Psoas muscle (tissue), 8 donors: ENCODE measurements at places on chromosomes 2 and 18. TPM values are rescaled to one million over a fixed set of nuclear protein-coding genes. Genes with fewer than 3 reads are reported as not detected.
A peak's percentile ranks its signal among the peaks of the same experiment; 100 is the strongest.

The HRH4 gene
- total RNA-seq, result 0.10 TPM

The CGREF1 gene
- total RNA-seq, result 4.8 TPM

The CRACDL gene
- 1.6 TPM for total RNA-seq

The CD28 gene
- 0.42 TPM for total RNA-seq

The GALR1 gene
- not detected for total RNA-seq

The INPP5D gene
- total RNA-seq, result 2.8 TPM

The SOS1 gene
- total RNA-seq, result 35.7 TPM

The PCGF1 gene
- total RNA-seq, result 32.0 TPM

The SERPINB7 gene
- total RNA-seq, result not detected

The APLF gene
- total RNA-seq, result 2.8 TPM

The HOXD13 gene
- total RNA-seq, result not detected

The ALPI gene
- not detected for total RNA-seq

The PJVK gene
- total RNA-seq, result 1.5 TPM

The CD8A gene
- 0.81 TPM for total RNA-seq

The RAX gene
- not detected for total RNA-seq

The RIT2 gene
- total RNA-seq, result not detected

The KHK gene
- 2.5 TPM for total RNA-seq

The UGT1A3 gene
- not detected for total RNA-seq

The CNDP1 gene
- total RNA-seq, result not detected

The TMEM198 gene
- total RNA-seq, result 1.8 TPM

DNA sequence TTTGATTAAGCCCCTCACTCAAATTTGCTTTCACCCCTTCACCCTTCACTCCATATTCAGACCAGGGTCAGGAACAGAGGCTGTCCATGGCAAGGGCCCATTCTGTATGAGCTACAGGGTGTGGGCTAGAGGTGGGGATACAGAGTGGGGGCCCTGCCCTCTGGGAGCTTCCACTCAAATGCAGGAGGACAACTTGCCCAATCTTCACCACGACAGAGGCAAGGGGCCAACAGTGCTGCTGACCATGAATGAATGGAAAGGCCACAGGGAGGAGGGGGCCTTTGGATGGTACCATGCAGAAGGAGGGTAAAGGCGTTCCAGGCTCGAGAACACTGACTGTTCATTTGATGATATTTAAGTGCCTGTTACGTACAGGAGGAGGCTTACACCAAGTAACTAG, 22.8 kb downstream of the ADRA2B start:
- no peak for DNase-seq
- H3K36me3 ChIP-seq, result no peaks in the 10 kb centered on the region
- H3K27me3 ChIP-seq, result no peaks in the 10 kb centered on the region
- no peak overlapping the region for H3K27ac ChIP-seq
- peaks cover under 1% of the 10 kb centered on the region for H3K4me1 ChIP-seq

- no peak overlapping the region for H3K27ac ChIP-seq
- no peaks in the 10 kb centered on the region for H3K36me3 ChIP-seq
- H3K4me1 ChIP-seq, result no peaks in the 10 kb centered on the region
- H3K27me3 ChIP-seq, result no peaks in the 10 kb centered on the region
- no peak overlapping the region for H3K4me3 ChIP-seq
- no peak for DNase-seq
These were observed 6.4 kb upstream of the CLEC4F start for GRCh38 chr2:70826696-70827350.

DNA sequence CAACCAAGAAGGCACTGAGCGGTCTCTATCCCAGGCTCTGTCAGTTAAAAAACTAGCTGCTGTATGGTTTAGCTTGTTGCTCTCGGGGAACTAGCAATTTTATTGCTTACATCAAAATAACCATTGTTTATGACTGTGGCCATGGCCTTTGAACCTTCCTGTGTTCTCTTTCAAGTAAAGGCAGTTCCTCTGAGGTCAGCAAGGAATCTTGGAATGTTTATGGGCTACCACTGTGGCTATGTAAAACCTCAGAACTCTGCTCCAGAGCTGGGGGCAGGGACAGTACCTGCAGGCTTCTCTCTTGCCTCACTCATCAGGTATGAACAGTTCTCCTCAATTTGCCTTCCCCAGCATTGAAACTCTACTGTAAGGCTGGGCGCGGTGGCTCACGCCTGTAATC, 416.0 kb upstream of the NETO1 start:
- no peaks in the 10 kb centered on the region for H3K4me1 ChIP-seq
- H3K4me3 ChIP-seq, result no peak overlapping the region
- no peak overlapping the region for H3K27ac ChIP-seq
- no peaks in the 10 kb centered on the region for H3K36me3 ChIP-seq

- peaks cover 83% of the 10 kb centered on the region for H3K36me3 ChIP-seq
- no peaks in the 10 kb centered on the region for H3K27me3 ChIP-seq
These were observed 50.2 kb downstream of the TTC21B start for GRCh38 chr2:165903406-165903805.

DNA sequence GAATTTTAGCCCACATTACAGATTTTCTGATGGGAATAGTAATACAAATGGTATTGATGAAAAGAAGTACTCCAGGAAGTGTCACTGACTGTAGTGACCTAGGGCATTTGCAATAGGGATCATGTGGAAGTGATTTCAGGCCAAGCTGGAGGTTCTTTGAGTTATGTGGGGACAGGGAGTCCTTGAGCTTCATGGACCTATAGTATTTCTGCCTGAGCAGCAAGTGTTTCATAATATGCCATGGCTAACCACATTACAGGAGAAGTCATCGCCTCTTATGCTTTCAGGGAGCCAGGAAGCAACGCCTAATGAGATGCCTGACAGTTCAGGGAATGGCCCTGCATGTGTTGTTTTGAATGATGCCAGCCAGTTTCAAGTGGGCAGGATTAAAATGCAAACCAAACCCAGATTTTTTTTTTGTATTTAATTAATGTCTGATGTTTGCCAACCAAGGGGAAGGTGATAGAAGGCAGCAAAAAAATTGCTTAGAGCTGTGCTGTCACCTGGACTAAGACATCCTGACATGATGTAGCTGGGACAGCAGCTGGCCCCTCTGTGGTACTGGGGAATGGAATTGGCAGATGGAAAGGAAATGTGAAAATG, 109.5 kb downstream of the RAPGEF4 start:
- H3K4me3 ChIP-seq, result no peak overlapping the region
- no peak for DNase-seq
- H3K4me1 ChIP-seq, result no peaks in the 10 kb centered on the region
- no peak overlapping the region for H3K27ac ChIP-seq
- H3K36me3 ChIP-seq, result no peaks in the 10 kb centered on the region

DNA sequence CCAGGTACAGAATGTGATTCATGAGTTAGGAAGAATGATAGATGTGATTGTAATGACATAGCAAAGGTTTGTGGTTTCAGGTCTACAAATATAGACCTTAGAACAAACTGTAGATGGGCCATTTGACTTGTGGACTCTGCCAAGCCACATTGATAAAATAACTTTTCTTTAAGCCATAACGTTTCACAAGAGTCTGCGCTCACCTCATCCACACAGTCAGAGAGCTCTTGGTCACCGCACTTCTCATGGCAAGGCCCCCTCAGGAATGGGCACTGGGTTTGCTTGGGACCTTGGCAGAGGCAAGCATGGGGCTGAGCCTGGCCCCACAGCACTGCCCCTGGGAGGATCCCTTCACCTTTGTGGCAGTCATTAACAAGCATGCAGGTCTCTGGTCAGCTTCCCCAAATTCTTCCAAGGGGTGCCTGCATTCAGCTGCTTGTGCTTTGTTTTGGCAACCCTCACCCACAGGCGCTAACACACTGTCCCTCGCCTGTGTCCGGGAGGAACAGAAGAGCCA, 14.0 kb downstream of the ARMC9 start:
- H3K36me3 ChIP-seq, result no peaks in the 10 kb centered on the region
- H3K27me3 ChIP-seq, result no peaks in the 10 kb centered on the region
- no peak overlapping the region for H3K4me3 ChIP-seq
- DNase-seq, result no peak
- H3K4me1 ChIP-seq, result peaks cover 20% of the 10 kb centered on the region

DNA sequence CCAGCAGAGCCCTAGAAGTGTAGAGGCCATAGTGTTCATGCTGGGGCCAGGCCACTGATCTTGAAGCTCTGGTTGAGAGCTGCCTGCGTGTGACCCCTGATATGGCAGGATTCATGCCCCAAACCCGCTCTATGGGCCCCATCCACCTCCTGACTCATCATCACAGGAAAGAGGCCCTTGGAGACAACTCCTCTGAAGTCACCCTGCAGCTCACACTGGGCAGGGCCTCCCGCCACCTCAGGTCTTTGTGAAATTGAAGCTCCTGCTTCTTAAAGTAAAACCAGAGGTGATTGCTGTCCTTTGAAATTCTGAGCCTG, 12.0 kb upstream of the TUBB6 start:
- H3K27ac ChIP-seq, result no peak overlapping the region
- peaks cover 3% of the 10 kb centered on the region for H3K27me3 ChIP-seq
- no peaks in the 10 kb centered on the region for H3K36me3 ChIP-seq
- H3K4me1 ChIP-seq, result no peaks in the 10 kb centered on the region
- no peak for DNase-seq
- H3K4me3 ChIP-seq, result no peak overlapping the region

- peaks cover 4% of the 10 kb centered on the region for H3K4me1 ChIP-seq
- H3K27me3 ChIP-seq, result no peaks in the 10 kb centered on the region
- DNase-seq, result no peak
- no peak overlapping the region for H3K4me3 ChIP-seq
- peak overlapping the region; percentile 11 for H3K27ac ChIP-seq
These were observed 149.4 kb upstream of the SLC1A4 start for GRCh38 chr2:64839844-64840243.

GRCh38 chr2:216596980-216597509, 36.2 kb upstream of the IGFBP2 start:
- H3K27ac ChIP-seq, result no peak overlapping the region
- no peaks in the 10 kb centered on the region for H3K36me3 ChIP-seq
- H3K4me1 ChIP-seq, result peaks cover 16% of the 10 kb centered on the region
- H3K27me3 ChIP-seq, result no peaks in the 10 kb centered on the region

DNA sequence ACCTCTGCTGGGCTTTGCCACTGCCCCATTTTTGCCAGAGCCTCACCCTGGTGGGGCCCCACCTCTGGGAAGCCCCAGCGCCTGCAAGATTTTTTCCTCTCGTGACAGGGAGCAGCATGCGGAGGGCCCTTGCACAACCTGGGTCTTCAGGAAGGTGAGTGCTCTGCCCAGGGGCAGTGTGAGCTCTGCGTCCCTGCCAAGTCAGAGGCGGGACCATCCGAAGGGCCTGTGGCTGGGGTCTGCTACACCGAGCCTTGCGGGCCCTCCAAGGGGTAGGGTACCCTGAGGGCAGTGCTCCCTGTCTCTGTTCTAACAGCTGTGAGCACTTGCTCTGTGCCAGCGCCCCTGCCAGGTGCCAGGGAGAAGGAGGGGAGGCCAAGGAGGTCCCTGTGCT, 5.8 kb upstream of the ODC1 start:
- H3K27ac ChIP-seq, result no peak overlapping the region
- no peak overlapping the region for H3K4me3 ChIP-seq
- no peak for DNase-seq
- H3K4me1 ChIP-seq, result peaks cover 24% of the 10 kb centered on the region
- H3K27me3 ChIP-seq, result no peaks in the 10 kb centered on the region

DNA sequence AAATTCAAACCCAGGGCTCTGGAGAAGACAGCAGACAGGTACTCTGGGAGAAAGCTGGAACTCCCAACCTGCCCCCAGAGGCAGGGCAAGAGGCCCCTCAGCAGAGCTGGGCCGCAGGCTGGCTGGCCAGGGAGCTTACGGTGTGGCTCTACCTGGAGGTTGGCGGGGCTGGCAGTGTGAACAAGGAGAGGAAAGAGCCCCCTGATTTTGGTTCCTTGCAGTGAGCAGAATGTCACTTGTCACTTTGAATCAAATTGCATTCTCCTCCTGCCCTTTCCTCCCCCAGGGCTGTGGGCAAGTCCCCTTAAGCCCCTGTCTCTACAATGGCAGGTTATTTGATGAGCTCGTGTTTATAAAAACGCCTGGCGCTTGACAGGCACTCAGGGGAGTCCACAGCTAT, 32.6 kb downstream of the MYO7B start:
- no peaks in the 10 kb centered on the region for H3K27me3 ChIP-seq
- H3K27ac ChIP-seq, result peak overlapping the region; percentile 70
- DNase-seq, result no peak
- no peak overlapping the region for H3K4me3 ChIP-seq
- peaks cover 34% of the 10 kb centered on the region for H3K4me1 ChIP-seq
- no peaks in the 10 kb centered on the region for H3K36me3 ChIP-seq

- DNase-seq, result no peak
- no peaks in the 10 kb centered on the region for H3K36me3 ChIP-seq
- H3K4me1 ChIP-seq, result no peaks in the 10 kb centered on the region
- H3K27ac ChIP-seq, result no peak overlapping the region
- H3K4me3 ChIP-seq, result no peak overlapping the region
- H3K27me3 ChIP-seq, result no peaks in the 10 kb centered on the region
These were observed 41.6 kb upstream of the SPAG16 start for GRCh38 chr2:213242653-213243052.

- H3K4me1 ChIP-seq, result no peaks in the 10 kb centered on the region
- H3K27ac ChIP-seq, result no peak overlapping the region
- H3K36me3 ChIP-seq, result no peaks in the 10 kb centered on the region
- no peak overlapping the region for H3K4me3 ChIP-seq
These were observed 182.0 kb upstream of the ZNF804A start for GRCh38 chr2:184416146-184416913.

GRCh38 chr2:233130024-233130423, 69.9 kb downstream of the INPP5D start:
- H3K36me3 ChIP-seq, result no peaks in the 10 kb centered on the region
- no peaks in the 10 kb centered on the region for H3K4me1 ChIP-seq
- DNase-seq, result no peak
- no peaks in the 10 kb centered on the region for H3K27me3 ChIP-seq
- no peak overlapping the region for H3K4me3 ChIP-seq

GRCh38 chr2:15527074-15527739, 33.9 kb downstream of the NBAS start:
- no peaks in the 10 kb centered on the region for H3K4me1 ChIP-seq
- H3K27ac ChIP-seq, result no peak overlapping the region
- H3K4me3 ChIP-seq, result no peak overlapping the region
- peaks cover 2% of the 10 kb centered on the region for H3K36me3 ChIP-seq
- no peaks in the 10 kb centered on the region for H3K27me3 ChIP-seq

- H3K27ac ChIP-seq, result no peak overlapping the region
- H3K4me1 ChIP-seq, result no peaks in the 10 kb centered on the region
- no peak overlapping the region for H3K4me3 ChIP-seq
- no peaks in the 10 kb centered on the region for H3K36me3 ChIP-seq
- H3K27me3 ChIP-seq, result no peaks in the 10 kb centered on the region
- DNase-seq, result no peak
These were observed 265.5 kb upstream of the PARD3B start for GRCh38 chr2:204279819-204280218.
